ENCODE measurements at places on chromosomes 16 and 17.

DNA sequence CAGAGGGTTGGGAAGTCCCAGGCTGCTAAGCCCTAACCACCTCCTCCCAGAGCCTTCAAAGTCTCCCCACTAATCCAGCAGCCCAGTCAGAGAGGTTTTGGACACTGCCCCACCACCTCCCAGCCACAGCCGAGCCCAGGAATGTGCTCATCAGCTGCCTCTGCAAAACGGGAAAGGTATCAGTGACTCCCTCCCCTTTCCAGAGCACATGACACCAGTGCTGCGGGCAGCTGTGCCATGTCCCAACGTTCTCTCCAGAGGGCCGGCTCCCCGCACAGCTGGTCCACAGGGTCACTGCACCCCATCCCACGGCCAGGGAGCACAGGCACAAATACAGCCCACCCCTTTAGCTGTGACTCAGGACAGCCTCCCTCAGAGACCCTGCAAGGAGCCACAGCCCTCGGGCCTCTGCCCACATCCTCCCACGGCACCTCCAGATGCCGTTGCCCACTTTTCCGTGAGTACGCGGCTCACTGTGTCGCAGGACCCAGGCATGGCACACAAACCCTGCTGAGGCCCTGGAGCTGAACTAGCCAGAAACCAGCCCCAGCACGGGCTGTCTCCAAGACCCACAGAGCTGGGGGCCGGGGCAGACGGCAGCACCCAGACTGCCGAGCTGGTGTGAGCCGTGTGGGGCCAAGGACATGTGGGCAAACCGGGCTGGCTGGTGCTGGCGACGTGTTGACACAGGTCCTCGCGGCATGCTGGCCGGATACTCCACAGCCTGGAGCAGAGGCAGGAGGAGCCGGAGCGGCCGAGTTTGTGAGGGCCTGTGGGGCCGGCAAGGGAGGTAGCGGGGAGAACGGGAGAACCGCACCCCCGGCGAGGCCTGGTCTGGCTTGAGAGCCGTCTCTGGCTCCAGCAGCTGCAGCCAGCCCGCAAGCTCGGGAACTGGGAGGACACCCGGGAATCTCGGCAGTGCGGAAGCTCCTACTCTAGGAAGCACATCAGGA, 6.3 kb upstream of the PPP1R27 start:
- DNase-seq = no peak

DNA sequence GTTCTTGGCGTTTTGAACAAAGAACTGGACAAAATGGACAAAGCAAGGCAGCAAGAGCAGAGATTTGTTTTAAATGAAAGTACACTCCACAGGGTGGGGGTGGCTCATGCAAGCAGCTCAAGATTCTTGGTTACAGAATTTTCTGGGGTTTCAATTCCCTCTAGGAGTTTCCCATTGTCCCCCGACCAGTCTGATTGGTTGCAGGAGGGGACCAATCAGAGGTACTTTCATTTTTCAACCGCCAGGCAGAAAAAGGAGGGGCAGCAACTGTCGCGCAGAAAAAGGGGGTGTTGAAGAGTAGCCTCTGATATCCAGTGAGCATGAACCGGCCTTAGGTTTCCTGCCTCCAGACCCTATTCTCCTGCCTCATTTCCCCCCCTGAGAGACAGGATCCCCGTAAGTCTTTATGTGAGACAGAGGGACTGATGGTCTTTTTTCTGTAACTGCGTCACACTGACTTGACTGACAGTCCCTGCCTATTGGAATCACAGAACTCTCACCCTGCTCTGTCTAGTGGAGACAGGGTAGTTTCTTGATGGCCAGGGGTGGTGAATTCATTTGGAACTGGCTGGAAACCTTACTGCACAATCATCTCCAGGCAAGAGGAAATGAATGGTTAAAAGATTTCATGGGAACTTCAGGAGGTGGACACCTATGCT, 59.4 kb upstream of the ALOX12 start:
- no peak for DNase-seq

- DNase-seq = no peak
These were observed 133.5 kb downstream of the FTO start for GRCh38 chr16:53837426-53837825.

- no peak for DNase-seq
These were observed 321.3 kb downstream of the SEC14L1 start for GRCh38 chr17:77462090-77462489.

GRCh38 chr16:56263711-56264608, 72.7 kb downstream of the GNAO1 start:
- no peak for DNase-seq

DNA sequence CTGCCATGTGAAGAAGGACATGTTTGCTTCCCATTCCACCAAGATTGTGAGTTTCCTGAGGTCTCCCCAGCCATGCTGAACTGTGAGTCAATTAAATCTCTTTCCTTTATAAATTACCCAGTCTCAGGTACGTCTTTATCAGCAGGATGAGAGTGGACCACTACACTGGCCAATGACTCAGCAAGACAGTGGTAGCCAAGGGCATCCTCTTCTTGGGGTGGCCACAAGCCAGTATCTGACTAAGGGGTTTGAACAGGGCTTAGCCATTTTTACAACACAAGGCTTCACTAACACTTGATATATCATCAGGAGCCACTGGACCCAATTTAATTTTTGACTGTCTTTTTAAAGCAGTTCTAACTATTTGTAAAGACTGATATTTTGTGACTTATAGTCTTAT, 21.1 kb upstream of the KRT24 start:
- no peak for DNase-seq

DNA sequence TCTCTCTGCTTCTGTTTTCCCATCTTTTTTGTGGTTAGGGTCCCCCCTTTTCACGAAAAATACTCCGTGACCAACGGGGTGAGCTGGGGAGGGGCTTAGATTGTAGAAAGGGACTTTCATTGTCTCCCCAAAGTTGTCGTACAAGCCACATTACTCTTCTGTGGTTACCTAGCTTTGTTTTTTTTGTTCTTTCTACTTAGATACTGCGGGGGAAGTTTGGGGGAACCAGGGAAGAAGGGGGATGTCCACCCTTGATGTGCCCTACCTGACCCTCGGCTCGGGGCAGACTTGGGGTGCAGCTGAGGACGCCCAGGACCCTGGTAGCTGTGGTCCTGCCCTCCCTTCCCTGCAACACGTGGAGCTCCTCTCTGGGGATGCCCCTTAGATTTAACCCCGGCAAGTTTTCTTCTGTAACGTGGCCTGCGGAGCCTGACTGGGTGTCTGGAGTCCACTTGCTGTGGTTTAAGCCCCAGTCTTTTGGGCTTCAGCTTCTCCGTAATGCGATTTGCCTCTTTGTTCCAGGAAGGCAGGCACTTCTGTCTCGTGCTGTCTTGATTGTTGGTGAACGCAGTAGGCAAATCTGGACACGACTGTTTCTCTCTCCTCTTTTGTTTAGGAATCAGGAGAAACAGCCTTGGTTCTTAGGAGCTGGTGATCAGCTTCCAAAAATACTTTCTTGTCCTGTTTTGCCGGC, 892 bp downstream of the ABCC1 start:
- no peak for DNase-seq

- no peak for DNase-seq
These were observed 315.6 kb downstream of the SNX29 start for GRCh38 chr16:12291989-12292759.

GRCh38 chr17:77451894-77452852, 311.4 kb downstream of the SEC14L1 start:
- no peak for DNase-seq

DNA sequence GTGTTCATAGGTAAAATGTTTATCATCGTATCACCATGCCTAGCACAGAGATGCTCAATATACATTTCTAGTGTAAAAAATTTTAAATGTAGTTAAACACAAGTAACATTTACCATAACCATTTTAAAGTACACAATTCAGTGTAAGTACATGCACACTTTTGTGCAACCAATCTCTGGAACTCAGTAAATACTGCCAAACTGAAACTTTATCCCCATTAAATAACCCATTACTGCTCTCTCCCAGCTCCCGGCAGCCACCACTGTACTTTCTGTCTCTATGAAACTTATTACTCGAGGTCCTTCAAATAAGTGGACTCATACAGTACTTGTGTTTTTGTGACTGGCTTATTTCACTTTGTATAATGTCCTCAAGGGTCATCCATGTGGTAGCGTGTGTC, 29.0 kb downstream of the RMI2 start:
- no peak for DNase-seq

DNA sequence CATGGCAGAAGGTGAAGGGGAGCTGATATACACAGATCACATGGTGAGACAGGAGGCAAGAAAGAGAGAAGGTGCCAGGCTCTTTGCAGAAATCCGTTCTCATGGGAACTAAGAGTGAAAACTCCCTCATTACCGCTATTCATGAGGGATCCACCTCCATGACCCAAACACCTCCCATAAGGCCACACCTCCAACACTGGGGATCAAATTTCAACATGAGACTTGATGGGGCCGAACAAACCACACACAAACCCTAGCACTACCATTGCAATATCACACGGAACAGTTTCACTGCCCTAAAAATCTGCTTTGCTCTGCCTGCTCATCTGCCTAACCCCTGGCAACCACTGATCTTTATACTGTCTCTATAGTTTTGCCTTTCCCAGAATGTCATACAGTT, 34.8 kb downstream of the C17orf67 start:
- DNase-seq = no peak

All from stimulated activated CD8-positive, alpha-beta memory T cell treated with anti-CD3 and anti-CD28 coated beads, Interleukin-4, amount 100 ng/mL, for 1 hour (primary cell).